ENCODE measurements at places on chromosomes 2 and 18.
A peak's percentile ranks its signal among the peaks of the same experiment; 100 is the strongest.

DNA sequence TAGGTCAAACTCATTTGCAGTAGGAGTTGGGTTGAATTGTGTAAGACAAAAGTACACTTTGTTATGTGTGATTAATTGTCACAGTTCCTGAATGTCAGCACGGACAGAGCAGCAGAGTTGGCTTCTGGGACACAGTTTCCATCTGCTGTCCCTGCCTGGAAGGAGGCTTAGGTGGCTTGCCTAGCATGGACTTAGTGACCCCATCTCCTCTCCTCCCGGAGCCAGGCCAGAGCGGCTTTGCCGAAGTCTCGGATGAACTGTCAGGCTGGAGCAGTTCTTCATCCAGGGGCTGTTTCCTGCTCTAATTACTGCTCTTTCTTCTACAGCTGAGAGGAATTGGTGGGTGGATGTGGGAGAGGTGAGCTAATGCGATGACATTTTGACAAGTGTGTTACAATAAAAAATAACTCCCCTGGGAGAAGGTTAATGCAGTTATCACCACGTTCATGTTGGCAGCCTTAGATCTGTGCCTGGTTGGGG lies 102.0 kb downstream of the SH3RF3 start:
- no peak for DNase-seq

- DNase-seq: no peak
Measured at GRCh38 chr18:21703241-21703820, 1.2 kb downstream of the ABHD3 start.

- no peak for DNase-seq
Measured at GRCh38 chr2:190847504-190848081, 33.0 kb upstream of the GLS start.

GRCh38 chr2:212294816-212295215 lies 243.8 kb downstream of the ERBB4 start:
- DNase-seq: no peak

- DNase-seq: peak; percentile 33
Measured at GRCh38 chr2:181953881-181954537, 31.6 kb upstream of the PPP1R1C start.

DNA sequence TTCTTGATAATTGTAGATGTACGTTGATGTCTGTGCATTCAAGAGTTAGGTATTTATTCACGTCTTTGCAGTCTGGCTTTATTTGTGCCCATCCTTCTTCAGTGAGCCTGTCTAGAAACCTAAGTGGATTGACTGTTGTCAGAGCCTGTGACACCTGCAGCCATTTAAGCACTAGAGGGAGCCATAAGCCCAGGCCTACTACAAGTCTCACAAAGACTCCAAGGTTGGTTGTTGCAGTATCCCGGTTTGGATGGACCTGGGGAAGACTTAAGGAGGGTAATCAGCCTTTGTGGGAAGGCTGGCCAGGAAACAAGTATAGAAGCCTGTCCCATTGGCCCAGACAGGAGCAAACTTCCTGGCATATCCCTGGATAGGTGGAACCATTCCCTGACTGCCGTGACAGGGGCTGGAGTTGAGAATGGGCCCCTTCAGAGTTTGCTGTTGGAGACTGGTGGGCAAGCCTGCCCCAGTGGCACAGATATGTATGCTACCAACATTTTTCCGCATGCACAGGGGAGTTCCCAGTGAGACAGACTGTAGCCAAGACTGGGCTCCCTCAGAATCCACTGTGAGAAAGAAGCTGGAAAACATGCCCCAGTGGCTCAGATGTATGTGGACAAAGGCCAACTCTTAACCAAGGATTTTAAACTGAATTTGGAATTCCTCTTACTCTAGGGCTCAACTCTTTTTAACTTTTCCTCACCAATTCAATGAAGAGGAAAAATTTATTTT lies 9.3 kb upstream of the LRRC30 start:
- DNase-seq: no peak

DNA sequence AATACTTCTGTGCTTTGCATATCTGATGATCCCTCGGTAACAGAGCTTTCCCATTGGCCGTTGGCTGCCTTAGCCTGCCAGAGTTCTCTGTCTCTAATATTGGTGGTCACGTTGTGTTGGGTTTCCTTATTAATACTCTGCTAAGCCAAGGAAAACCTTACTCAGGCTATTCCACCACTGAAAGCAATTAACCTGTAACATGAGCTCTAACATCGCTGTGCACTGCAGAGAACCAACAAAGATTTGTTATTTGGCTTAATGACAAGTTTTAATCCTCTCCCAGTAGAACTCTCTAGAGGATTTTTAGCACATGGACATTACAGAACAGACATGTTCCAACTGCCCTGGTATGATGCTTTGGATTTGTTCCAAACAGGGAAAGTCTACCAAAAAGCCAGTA lies 825.9 kb upstream of the POU3F3 start:
- no peak for DNase-seq

- no peak for DNase-seq
Measured at GRCh38 chr2:58913082-58913726, 672.1 kb upstream of the FANCL start.

DNA sequence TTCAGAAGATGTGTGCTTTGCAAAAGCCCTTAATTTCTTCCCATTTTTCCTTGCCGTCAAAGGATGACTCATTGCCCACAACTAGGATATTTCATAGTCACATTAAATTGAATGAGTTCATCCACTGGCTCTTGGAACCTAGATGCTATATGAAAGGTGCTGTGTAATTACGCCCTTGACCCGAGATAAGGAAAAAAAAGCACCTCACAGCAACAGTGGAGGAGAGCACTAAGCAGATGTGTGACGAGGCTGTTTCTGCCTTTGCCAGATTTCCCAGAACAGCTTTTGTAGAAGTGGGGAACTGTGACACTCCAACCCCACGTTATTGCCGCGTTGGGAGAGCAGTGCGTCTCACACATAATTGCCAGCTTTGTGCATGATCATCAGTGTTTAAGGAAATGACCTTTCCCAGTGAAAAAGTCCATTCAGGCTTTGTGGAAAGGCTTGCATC lies 33.3 kb upstream of the TMEM87B start:
- no peak for DNase-seq

DNA sequence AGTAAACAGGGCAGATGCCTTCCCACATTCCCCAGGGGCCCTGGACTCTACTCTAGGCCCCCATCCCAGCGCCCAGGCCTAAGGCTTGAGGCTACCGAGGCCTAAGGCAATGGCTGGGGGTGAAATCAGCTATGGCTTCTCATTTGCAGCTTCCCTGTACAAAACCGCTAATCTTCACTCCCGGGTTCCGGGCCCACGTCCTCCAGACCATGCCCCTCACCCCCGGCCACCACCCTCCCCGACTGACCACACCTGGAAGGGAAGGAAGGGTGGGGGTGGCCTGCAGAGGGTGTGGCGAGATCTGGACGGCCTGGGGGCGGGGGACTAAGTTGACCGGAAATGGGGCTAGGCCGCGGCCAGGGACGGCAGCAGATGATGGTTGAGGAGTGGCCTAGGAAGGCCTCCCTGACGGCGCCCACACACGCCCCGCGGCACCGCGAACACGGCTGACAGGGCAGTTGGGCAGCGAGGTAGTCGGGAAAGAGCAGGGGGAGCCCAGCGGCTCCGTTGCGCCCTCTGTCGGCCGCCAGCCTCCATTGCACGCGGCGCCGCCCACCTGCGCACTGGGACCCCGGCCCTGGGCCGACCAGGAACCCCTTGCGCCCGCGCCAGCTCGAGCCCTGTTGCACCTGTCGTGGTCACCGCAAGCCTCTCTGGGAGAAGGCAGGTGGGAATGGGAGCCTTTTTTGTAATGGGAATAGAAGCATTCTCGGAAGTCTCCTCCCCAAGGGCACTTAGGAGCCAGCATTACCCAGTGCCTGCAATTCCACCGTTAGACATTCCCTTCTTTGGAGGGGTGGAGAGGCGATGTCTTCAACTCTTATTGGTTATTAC lies 117.1 kb upstream of the STPG4 start:
- DNase-seq: peak; percentile 57

- no peak for DNase-seq
Measured at GRCh38 chr2:119827866-119828507, 68.3 kb downstream of the PTPN4 start.

- no peak for DNase-seq
Measured at GRCh38 chr18:56108478-56109367, 520.7 kb upstream of the TCF4 start.

DNA sequence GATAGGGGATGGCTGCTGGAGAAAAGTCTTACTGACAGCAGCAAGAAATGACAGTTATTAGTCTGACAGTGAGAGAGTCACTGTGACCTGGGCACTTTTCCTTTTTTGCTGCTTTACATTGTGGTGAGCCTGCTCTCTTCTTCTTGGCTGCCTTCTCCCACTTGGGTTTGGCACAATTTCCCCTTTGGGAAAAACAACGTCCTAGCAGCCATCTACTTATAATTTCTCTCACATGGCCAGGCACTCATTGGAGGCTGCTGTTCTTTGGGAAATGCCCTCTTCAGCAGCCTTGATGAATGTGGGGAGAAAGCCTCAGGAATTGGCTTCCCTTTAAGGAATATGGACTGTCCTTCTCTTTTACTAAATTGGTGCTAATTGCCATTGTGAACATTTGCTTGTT lies 60.4 kb upstream of the SLC1A4 start:
- no peak for DNase-seq

DNA sequence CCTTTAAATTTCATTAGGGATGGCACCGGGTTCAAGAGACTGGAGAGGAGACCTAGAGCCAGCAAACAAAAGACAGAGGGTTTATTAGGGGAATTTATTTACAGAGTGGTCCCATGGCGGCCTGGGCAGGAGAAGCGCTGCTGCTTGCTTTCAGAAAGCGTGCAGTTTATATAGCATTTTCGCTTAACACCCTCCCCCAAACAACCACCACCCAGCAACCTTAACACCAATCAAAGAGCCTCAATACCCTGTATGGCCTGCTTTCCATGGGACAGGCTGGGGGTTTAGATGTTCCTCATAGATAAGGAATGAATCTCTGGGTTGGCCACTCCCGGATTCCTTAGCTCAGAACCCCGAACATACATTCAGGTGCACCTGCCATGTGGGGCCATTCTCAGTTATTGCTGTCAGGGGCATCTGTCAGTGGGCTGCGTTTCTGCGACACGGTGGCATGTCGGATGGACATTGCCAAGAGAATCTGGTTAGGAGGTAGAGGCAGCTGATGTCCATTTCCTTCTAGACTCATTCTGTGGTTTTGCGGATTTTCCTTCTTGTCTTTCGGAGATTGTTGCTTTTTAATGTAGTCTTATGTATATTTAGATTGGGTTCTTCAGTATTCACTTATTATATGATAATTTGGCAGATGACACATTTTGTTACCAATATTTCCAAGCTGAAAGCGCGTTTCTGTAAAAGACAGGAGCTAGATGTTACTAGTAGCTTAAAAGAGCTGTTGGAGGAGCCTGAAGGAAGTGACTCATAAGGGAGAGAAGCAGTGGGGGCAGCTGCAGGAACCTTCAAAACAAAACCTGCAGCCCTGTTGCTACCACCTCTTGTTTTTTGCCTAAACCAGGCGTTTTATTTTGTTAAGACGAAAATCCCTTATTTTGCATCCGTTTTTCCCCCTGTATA lies 7.2 kb downstream of the AGAP1 start:
- DNase-seq: no peak

DNA sequence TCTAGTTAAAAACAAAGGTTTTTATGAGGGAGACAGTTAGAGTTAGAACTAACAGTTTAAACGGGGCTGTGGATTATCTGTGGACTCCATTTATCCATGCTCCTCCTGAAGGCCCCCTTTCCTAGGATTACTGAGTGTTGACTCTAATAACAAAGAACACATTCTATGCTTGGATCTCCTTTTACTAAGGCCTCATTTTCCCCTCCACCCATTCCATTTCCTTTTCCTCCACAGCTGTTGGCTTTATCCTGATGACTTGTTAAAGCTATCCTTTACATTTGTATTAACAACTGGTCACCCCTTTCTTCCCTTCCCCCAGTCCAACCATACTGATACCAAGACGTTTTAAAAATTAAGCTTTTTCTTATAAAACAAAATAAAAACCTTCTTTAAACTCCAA lies 220.6 kb downstream of the SRBD1 start:
- DNase-seq: no peak

DNA sequence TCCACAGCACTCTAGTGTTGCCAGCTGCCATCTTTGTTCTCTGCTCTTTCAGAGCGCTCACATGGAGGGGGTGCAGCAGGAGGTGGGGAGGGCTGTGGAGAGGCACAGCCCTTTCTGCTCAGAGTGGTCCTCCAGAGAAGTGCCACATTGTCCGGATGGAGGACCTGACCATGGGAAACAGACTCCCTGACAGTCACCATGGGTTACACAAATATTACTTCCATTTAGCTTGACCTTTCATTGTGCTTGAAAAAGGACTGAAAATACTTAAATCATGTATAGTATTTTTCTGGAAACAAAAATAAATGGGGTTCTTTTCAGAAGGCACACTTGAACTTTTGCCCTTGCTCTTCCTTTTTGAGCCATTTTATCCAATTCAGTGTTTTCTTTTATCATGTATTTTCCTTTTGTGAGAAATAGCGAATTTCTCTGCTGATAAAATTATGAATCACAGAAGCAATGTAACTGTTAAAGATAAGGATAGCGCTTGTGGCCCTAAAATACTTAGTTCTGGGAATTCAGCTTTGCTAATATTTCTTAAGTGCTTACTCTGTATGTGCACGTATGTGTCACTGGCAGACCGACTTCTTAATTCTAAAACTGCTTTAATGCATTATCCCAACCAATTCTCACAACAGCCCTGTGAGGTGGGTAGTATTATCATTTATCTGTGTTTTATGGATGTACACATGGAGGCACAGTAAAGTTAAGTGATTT lies 34.2 kb downstream of the SPATS2L start:
- no peak for DNase-seq

- DNase-seq: no peak
Measured at GRCh38 chr2:37676274-37676673, 4.8 kb upstream of the CDC42EP3 start.

- DNase-seq: no peak
Measured at GRCh38 chr2:41234093-41234492, 782.2 kb upstream of the SLC8A1 start.

DNA sequence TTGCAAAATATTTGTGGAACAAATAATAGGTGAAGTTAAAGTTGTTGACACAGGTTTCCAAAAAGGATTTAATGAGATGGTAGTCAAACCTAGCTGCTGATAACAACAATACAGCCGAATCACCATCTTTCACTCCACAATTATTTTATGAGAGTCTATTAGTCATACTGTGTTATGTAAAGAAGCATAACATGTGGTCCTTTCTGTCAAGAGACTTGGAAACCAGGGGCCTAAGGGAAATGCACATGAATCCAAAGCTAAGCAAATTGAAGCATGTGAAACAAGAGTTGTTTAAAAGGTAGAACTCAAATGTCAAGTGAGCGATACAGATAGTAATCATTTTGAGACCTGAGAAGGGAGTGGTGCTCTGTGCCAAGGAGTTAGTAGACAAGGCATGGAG lies 16.0 kb downstream of the CD28 start:
- DNase-seq: no peak

- DNase-seq: no peak
Measured at GRCh38 chr2:207202645-207203044, 36.9 kb upstream of the KLF7 start.

GRCh38 chr18:73646196-73646595 lies 501.4 kb downstream of the FBXO15 start:
- no peak for DNase-seq

GRCh38 chr2:231667496-231667895 lies 40.8 kb upstream of the PTMA start:
- DNase-seq: no peak

- no peak for DNase-seq
Measured at GRCh38 chr2:210663631-210664089, 107.3 kb downstream of the CPS1 start.

GRCh38 chr2:200476836-200477235 lies 33.0 kb downstream of the KCTD18 start:
- DNase-seq: no peak
